Sciatic nerve (tissue), 2 donors: ENCODE measurements at places on chromosomes 6 and 20. TPM values are rescaled to one million over a fixed set of nuclear protein-coding genes. Genes with fewer than 3 reads are reported as not detected.

The CUL7 gene
- total RNA-seq, result 20.9 TPM

The ABHD16B gene
- total RNA-seq, result not detected

- no peak for DNase-seq
Observed at GRCh38 chr20:47610247-47610944, 108.7 kb downstream of the NCOA3 start.

The FAM83B gene
- not detected for total RNA-seq

DNA sequence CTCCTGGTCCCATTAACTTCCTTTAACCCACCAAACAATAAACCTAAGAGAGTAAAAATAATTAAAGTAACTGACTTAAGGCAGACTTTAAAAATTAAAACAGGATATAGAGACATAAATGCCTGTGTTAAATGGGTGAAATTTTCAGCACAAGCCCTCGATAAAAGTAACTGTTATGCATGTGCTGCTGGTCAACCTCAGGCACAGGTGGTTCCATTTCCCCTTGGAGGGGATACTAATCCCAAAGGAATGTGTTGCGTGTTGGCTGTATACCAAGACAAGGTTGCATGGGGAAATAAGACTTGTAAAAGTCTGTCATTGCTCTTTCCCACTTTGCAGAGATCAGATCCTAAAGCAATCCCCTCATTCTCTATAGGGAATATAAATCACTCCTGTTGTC, 25.8 kb downstream of the HLA-A start:
- no peak for DNase-seq

The ZSCAN23 gene
- 6.5 TPM for total RNA-seq

The AAR2 gene
- total RNA-seq, result 23.0 TPM

The ACTL10 gene
- 0.71 TPM for total RNA-seq

GRCh38 chr20:16601047-16601446, 27.8 kb upstream of the KIF16B start:
- DNase-seq, result no peak

The DAAM2 gene
- total RNA-seq, result 61.9 TPM

- DNase-seq, result no peak
Observed at GRCh38 chr20:11012975-11013374, 339.2 kb upstream of the JAG1 start.

The BMP2 gene
- 6.1 TPM for total RNA-seq

GRCh38 chr6:160735523-160735922, 33.5 kb downstream of the PLG start:
- no peak for DNase-seq

The SERINC3 gene
- 114 TPM for total RNA-seq

DNA sequence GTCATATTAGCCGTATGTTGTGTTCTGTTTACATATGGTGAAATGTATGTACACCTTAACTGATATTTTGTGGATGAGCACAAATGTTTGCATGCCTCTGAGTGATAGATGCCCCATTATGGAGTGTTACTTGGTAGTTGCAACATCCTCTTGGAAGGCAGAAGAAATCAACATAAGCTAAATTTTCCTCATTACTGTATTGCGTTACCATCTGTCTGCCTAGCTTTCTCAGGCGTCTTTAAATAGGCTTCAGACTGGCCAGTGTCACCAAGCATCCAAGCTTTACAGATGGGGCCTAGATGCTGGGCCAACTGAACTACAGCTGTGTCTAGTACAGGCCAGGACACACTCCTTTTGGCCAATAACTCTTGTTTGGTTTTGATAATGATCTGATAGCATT, 250.6 kb downstream of the SAMD5 start:
- DNase-seq, result no peak

DNA sequence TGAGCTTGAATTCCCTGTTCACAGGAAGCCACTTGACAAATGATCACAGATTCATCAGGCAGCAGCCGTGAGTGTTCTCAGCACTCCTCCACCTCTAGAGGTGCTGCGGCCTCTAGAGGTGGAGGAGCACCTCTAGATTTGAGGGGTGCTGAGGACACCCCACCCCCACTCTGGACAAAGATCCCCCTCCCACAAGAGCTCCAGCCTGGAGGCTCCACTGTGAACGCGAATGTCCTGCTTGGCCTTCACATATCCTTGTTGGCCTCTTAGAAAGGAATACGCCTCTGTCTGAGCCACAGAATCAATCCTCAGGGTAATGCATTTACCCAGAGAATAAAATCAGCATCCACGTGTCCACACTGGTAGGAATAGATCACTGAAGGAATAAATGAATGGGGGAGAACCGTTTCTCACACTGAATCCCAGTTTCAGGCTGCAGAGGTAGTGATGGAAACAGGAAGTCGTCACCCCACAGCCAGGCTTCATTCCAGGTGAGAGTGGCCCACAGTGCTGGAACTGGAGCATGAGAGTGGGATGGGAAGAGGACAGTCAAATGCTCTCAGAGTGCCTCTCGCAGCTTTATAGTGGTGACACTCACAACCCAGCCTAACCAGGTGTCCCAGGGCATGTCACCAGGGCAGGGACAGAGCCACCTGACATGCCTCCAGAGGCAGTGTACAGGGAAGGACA, 16.6 kb downstream of the NPEPL1 start:
- peak; percentile 30 for DNase-seq

GRCh38 chr6:48817333-48818051, 645.6 kb downstream of the MMUT start:
- no peak for DNase-seq

- no peak for DNase-seq
Observed at GRCh38 chr6:155261111-155261900, 2.5 kb upstream of the CLDN20 start.

GRCh38 chr6:27847706-27848105, 64.5 kb downstream of the OR2B2 start:
- no peak for DNase-seq

DNA sequence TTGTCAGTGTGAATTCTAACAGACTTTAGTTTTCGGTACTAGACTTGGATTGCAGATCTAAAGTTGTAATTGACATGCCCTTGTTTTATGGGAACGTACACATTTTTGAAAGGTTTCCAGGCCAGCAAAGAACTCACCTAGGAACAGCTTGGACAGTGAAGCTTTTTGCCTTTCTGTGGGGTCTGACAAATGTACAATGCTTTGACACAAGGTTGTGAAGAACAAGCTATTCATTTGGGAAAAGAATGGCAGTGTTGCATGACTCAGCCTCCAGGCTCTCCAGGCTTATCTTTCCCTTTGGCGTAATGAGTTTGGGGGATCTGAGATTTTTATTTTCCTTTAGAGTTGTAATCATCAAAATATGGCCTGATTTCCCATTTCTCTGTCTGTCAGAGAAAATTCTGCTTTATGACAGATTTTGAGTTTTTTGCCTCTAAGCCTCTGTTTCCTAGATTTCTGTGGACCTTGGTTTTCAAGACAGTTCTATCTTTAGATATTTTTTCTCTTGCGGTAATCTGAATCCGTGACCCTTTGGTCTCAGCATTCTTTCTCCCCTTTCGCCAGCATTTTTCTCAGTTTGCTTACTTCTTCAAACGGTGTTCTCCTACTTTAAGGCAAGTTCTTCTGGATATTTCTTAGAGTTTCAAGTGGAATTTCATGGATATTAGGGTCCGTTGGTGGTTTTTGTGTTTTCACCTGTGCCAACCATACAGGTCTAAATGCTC, 221.0 kb downstream of the ADGB start:
- no peak for DNase-seq

The ANKRD6 gene
- 22.3 TPM for total RNA-seq

- DNase-seq, result no peak
Observed at GRCh38 chr6:98498866-98499265, 335.5 kb upstream of the POU3F2 start.

- no peak for DNase-seq
Observed at GRCh38 chr6:7121700-7122241, 14.0 kb downstream of the RREB1 start.

DNA sequence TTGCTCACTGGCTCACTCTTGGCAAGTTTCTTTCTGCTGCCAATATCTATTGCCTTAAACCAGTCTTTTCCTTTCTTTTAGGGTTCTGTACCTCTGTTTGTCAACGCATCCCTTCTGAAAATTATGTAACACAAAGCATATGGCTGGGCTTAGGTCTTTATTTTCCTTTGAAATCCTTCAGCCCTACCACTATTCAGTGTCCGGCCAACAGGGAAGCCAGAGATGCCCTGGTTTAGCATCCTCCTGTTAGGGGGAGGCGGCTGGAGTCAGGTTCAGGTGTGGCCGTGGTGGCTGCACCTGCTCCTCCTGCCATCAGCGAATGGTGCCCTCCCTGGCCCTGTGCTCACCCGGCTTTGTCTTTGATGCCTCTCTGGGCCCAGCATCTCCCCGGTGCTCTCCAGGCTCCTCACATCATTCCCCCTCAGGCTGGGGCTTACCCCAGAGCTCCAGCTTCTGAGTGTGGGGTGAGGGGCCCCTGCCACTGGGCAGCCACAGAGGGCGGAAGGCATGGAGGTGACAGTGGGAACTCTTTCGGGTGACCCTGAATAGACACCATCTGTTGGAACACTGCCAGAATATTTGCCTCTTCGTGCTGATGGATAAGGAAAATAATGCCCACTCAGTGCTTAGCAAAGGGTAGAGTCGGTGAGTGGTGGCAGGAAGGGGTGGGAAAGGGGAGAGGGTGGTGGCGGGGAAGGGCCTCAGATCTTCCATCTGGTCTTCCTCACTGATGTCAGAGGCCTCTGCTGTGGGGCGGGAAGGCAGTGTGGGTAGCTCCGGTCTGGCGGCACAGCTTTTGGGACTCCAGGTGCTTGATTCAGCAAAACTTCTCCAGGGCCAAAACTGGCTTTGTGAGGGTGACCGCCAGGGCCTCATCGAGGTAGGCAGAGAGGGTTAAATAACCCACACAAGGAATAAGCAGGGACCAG, 97.2 kb downstream of the DACT2 start:
- no peak for DNase-seq

GRCh38 chr6:52227495-52227894, 16.8 kb downstream of the IL17F start:
- DNase-seq, result no peak

DNA sequence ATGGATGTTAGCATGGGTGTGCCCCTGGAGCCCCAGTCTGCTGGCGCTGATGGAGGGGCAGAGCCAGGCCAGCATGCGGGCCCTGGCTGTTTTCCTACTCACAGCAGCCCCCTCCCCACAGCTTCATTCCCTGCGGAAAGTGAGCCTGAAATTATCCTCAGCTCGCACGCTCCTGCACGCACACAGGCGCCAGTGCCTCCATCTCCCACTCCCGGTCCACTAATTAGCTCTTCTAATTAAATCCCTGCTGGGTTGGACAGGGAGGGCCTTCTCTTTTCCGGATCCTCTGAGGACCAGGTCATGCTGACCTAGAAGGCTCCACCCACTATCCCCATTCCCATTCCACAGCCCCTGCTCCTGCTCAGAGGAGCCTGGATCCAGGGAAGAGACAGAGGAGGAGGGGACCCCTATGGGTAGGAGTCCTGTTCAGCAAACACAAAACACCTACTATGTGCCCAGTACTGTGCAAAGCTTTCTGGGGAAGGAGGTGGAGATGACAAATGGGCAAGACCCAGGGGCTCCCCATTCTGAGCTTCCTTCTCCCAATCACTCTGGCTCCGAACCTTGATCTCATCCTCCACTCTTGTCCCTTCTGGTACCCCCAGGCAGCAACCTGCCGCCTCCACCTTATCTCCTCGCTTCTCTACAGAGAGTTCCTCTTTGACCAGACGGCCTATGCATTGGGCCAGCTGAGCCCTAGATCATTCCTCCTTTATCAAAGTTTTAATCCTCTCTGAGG, 70.2 kb upstream of the CCDC167 start:
- no peak for DNase-seq

- DNase-seq, result peak; percentile 23
Observed at GRCh38 chr20:37863289-37863688, 39.6 kb upstream of the VSTM2L start.

The TSPO2 gene
- 0.53 TPM for total RNA-seq

GRCh38 chr6:82467338-82467737, 103.7 kb downstream of the TPBG start:
- no peak for DNase-seq

DNA sequence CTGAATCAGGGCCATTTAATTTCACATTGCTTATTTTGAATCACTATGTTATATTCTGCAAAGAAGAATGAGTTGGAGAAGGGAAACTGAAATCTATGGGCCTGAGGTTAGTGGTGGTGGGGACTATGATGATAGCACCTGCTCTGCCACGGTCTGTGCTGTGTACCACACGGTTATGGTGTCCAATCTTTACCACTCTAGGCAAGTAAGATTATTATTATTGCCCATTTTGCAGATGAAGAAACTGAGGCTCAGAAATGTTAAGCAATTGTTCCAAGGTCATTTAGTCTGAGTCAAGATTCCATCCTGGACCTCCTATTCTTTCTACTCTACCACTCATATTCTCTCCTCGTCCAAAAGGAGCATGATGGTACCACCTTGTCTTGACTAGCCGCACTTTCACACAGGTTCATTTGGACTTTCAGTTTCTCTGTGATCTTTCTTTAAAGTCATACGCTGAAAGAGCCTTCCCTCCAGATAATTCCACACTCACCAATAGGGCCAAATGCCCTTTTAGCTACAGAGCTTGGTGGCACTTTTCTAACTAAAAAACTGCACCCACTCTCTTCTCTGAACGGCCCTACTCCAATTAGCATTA, 56.2 kb downstream of the GFOD1 start:
- no peak for DNase-seq

DNA sequence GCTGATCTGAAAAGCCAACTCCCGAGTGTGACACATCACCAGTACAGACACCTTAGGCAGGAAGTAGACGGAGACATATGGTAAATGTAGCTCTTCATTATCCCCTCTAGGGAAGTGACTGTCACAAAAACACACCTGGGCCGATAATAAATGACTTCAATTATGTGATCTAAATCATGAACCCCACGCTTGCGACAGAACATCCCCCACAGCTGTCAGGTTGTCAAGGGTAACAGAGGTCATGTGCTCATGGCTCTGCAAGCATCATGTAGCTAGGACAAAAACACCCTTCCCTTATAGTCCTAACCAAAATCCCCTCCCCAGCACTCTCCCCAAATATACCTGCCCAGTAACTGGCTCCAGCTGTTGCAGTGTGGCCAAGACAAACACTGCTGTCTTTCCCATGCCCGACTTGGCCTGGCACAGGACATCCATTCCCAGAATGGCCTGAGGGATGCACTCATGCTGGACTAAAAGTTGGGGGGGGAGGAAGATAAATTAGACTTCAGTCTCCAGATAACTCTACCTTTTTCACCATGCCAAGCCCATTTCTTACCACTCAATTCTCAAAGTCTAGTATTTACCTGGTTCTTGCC, 2.9 kb downstream of the DDX39B start:
- DNase-seq, result no peak
